Muscle of leg (tissue), 16 donors: ENCODE measurements at places on chromosomes 5 and 9.
A peak's percentile ranks its signal among the peaks of the same experiment; 100 is the strongest.

DNA sequence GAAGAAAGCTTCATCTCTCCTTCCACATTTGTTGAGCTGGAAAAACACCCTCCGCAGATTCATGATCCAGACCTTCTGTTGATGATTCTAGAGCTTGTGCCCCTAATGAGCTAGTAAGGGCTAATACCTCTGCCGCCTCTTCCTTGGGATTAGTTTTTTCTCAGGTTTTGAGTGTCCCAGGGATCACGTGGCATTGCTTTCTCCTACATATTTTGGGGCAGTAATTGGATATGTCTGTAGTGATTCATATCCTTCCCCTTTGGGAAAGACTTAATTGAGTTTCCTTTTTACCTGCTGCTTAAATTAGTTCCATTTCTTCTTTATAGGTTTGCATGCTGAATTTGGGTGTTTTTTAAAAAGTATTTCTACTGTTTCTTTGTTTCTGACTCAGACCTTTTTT, 143.9 kb downstream of the GOLPH3 start:
- DNase-seq: no peak

- no peak for DNase-seq
Observed at GRCh38 chr5:149427374-149427773, 48.3 kb upstream of the IL17B start.

DNA sequence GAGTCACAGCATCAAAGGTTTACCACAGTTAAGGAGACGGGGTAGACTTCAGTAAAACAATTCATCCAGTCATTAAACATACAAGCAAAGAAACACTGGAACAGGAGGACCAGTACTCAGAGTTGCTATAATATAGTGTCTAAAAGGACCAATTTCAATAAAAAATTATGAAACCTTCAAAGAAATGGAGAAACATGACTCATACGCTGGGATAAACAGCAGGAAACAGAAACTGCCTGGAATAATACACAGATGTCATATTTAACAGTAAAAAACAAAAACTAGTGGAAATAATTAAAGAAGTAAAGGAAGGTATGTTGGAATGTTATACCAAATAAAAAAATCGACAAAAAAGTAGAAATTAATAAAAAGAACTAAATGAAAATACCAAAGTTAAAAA, 1075.9 kb downstream of the NR2F1-AS1 start:
- peak; percentile 12 for DNase-seq

DNA sequence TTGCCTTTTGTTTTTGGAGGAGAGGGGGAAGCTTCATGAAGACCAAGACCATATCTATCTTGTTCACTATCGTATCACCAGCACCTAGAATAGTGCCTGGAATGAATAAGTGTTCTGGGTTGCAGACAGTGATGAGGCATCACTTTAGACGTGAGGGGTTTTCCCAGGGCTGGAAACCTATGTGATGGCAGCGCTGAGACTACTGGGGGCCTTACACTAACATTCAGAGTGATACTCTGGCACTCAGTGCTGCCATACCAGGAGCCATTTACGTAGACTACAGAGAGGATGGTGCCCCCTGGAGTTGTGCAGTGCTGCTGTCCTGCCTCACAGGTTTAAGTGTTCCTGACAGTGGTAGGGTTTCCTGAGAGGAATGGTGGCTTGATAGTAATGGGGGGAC, 6.9 kb downstream of the CCL19 start:
- no peak for DNase-seq

GRCh38 chr5:180816608-180817534, 14.3 kb upstream of the MGAT1 start:
- peak; percentile 88 for DNase-seq
